Esophagus (tissue), 2 donors: ENCODE measurements at places on chromosomes 1 and 21. TPM values are rescaled to one million over a fixed set of nuclear protein-coding genes. Genes with fewer than 3 reads are reported as not detected.

Gene TMEM82
- not detected for polyA plus RNA-seq

Gene OR2T29
- not detected for polyA plus RNA-seq

Gene OVAAL
- polyA plus RNA-seq = not detected

Gene TNFSF4
- 0.16 TPM for polyA plus RNA-seq

Gene RASAL2
- 13.3 TPM for polyA plus RNA-seq

Gene FCGR3A
- polyA plus RNA-seq = 0.57 TPM

Gene PLA2G2A
- polyA plus RNA-seq = 81.7 TPM

Gene ZNF670
- 0.49 TPM for polyA plus RNA-seq
